ENCODE measurements at places on chromosomes 6 and 20.

DNA sequence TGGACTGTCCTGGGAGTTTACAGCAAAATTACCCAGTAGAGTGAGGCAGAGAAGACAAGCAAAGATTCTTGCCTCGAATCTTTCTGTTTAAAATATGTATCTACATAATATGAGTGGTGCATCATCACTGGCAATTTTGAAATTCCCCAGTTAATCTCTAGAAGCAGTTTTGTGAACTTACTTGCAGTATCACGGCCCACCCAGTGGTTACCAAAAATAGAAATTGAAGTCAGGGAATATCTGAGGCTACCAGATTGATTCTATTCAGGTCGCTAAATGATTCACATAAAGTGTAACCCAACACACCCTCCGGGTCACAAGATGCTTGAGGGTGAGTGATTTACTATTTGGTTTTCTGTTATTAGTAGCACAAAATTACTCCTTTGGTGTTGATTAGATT is 111.9 kb downstream of the PPP1R14C start:
- DNase-seq = no peak

GRCh38 chr6:51568771-51569170 is 518.6 kb downstream of the PKHD1 start:
- DNase-seq = no peak

DNA sequence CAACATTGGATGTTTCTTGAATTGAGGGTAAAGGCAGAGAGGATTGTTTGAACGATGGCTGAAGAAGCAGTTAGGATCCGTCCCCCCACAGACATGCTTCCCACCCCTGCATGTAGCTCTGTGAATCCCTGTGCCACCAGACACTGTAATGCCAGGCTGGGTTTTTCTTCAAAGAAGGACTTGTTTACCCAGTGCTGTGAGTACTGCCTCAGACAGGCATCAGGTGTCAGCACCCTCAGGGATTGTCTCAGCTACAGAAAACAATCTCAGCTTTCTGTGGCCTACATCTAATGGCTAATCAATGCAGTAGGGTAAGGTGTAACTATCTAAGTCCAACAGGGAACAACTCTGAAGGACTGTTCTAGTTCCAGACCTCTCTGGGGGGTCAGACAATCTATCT is 853.0 kb upstream of the EPHA7 start:
- DNase-seq = no peak

- DNase-seq = no peak
Observed at GRCh38 chr6:135233686-135234491, 52.8 kb downstream of the MYB start.

DNA sequence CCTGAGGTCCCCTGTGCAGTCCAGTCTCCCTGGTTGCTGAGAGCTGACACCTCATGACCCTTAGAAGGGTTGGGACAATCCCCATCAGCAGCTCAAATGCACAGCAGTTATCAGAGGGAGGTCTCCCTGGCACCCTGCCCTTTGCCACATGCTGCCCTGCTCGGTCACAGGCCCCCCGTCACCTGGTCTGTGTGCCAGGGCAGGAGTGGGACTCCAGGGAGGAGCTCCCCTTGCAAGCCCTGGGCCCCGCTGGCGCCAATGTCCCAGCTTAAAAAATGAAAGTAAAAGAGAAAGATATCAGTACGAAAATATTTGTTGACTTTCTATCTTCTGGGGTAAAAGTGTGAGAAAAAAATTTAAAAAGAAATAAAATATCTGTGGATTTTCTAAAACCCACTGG is 68.1 kb upstream of the SLC22A16 start:
- DNase-seq = no peak

- no peak for DNase-seq
Observed at GRCh38 chr6:91198588-91199255, 611.9 kb upstream of the MAP3K7 start.

DNA sequence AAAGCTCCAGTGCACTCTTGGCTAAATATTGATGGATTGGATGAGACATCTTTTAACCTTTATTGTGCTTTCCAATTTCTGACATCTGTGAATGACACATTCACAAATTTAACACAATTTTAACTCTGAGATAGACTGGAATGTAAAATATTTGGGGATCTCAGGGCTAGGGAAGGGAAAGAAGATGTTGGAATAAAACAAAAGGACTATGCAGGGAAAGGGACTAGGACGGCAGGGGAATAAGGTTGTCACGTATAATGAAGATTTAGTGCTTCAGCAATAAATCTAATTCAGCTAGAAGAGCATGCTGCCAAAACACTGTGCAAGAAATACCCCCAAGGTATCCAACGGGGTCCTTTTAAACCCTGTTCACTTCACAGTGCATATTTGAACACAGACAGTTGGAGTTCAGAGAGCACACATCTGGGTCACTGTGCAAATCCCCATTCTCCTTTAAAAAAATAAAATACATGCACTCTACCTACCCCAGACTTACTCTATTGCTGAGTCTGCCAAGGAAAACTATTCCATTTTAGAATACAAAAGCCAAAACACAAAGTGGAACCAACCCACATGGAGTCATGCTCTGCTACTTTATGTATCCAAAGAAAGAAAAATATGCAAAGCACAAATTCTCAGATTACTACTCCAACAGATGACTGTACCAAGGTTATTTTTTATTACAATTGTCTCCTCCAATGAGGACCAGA is 151.0 kb upstream of the RSPO3 start:
- DNase-seq = no peak
